Calu3 (cell line): ENCODE measurements at places on chromosomes 2 and 18. TPM values are rescaled to one million over a fixed set of nuclear protein-coding genes. Genes with fewer than 3 reads are reported as not detected.

CLK1 gene
- total RNA-seq = 73.1 and 83.5 TPM in 2 replicates

DNA sequence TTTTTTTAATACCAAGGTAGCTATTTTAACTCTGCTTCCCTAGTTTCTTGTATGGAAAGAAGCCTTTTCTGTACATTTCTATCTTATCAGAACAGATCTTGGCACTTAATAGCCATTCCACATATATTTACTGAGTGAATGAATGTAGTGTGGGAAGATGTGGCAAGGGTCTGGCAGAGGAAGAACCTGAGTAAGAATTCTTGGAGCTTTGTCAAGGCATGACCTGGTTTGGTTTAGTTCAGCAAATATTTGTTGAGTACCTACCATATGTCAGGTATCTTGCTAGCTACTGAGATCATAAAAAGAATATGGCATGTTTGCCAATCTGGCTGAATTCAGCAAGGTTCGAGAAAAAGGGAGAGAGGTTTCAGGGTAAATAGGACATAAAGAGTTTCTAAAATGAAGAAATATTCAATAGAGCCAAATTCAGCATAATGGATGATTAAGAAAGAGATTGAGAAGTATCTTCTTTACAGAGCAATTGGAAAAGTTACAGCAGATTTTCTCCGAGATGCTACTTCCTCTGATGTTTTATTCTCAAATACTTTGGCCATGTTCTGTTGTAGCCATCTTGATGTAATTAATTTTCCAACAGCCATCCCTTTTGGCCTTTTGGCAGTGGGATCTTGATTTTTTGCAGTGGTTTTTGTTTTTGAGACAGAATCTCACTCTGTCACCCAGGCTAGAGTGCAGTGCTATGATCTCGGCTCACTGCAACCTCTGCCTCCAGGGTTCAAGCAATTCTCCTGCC lies 21.7 kb upstream of the MEP1B start:
- no peak overlapping the region for H3K4me3 ChIP-seq
- H3K27me3 ChIP-seq = no peaks in the 10 kb centered on the region
- no peak overlapping the region for H3K27ac ChIP-seq
- DNase-seq = no peak

DNA sequence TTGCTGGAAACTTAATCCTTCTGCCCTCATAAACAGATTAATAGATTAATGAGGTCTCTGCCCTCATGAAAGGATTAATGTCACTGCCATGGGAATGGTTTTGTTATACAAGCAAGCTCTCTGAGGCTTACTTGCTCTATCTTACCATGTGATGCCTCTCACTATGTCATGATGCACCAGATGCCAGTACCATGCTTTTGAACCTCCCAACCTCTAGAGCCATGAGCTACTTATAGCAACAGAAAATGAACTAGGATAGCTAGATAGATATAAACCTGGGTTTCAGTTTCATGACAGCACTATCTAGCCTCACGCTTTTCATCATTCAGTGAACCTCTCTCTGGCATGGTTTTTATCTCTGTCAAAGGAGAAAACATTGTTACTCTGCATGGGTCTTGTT lies 371.6 kb upstream of the LRP1B start:
- H3K4me3 ChIP-seq = no peak overlapping the region
- H3K36me3 ChIP-seq = no peaks in the 10 kb centered on the region
- H3K27ac ChIP-seq = no peak overlapping the region
- H3K4me1 ChIP-seq = no peaks in the 10 kb centered on the region
- DNase-seq = no peak

ILKAP gene
- total RNA-seq = 51.3 and 55.4 TPM in 2 replicates

DNA sequence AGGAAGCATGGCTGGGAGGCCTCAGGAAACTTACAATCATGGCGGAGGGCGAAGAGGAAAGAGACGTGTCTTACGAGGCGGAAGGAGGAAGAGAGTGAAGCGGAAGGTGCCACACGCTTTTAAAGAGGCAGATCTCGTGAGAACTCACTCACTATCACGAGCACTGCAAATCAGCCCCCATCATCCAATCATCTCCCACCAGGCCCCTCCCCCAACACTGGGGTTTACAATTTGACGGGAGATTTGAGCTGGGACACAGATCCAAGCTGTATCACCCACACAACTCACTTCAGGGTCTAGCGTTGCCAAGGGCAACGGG lies 5.1 kb upstream of the BOK start:
- DNase-seq = no peak
- no peak overlapping the region for H3K27ac ChIP-seq
- peaks cover 6% of the 10 kb centered on the region for H3K36me3 ChIP-seq
- H3K4me3 ChIP-seq = no peak overlapping the region

KIAA2012 gene
- total RNA-seq = 0.17 TPM in 1 of 2 replicates, not detected in the other

B3GNT7 gene
- 8.9 and 14.4 TPM in 2 replicates for total RNA-seq

ASXL3 gene
- total RNA-seq = 0.07 and 0.47 TPM in 2 replicates

GLI2 gene
- total RNA-seq = 1.4 and 1.6 TPM in 2 replicates

- H3K4me1 ChIP-seq = no peaks in the 10 kb centered on the region
- no peak overlapping the region for H3K27ac ChIP-seq
- no peak for DNase-seq
- H3K4me3 ChIP-seq = no peak overlapping the region
These were observed 87.1 kb downstream of the RTP5 start for GRCh38 chr2:241956521-241957110.

ATP6V1C2 gene
- 0.28 and 0.61 TPM in 2 replicates for total RNA-seq
